ENCODE measurements at places on chromosomes 2 and 18. TPM values are rescaled to one million over a fixed set of nuclear protein-coding genes. Genes with fewer than 3 reads are reported as not detected.

VWC2L gene
- not detected for total RNA-seq

CLEC4F gene
- total RNA-seq = not detected

CAPN14 gene
- total RNA-seq = 0.24 TPM

FAM124B gene
- total RNA-seq = not detected

PLCL1 gene
- 1.2 TPM for total RNA-seq

OSBPL6 gene
- total RNA-seq = 3.7 TPM

DNA sequence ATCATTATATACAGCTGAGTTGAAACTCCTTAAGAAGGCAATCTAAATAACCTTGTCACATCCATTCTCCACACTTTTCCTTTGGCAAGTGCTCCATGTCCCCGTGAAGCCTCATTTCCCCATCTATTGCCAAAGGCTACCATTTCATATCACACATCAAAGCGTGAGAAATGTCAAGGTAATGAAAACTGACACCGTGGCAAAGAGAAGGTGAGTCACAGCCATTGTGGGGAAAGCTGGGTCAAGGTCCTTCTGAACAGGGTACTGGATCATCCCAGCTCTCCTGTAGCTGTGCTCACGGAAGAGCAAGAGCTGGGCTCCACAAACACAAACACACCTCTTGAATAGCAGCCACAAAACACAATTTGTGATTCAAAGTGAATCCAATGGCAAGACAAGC is 58.2 kb upstream of the REG3G start:
- DNase-seq = no peak

GRCh38 chr2:208099682-208100470 is 24.4 kb downstream of the CRYGD start:
- no peak for DNase-seq

GRCh38 chr2:172710584-172711047 is 25.0 kb upstream of the RAPGEF4 start:
- DNase-seq = no peak

DNA sequence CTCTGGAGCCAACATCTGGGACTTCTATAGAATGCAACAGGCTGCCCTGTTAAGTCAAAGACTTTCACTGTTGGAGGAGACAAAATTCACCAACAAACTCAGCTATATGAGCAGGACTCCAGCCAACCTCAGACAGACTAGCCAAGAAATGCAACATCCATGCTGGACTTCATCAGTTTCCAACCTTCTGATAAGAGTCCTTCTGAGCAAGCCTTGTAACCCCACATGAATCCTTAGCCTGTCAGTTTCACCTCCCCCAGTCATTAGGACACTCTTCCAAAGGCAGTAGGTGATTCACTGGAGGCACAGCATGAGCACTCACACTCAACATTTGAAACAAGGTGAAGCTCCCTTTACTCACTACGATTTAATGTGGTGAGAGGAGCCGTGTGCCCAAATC is 5.8 kb downstream of the TBC1D8 start:
- DNase-seq = no peak

GRCh38 chr2:191245046-191245868 is at the start of gene MYO1B:
MYO1B (plus strand) TSS chr2:191245404; CDS start chr2:191276896, 31,492 bp downstream.
- DNase-seq = peak; percentile 87

- no peak for DNase-seq
Measured at GRCh38 chr2:16615246-16615645, 50.4 kb downstream of the CYRIA start.

DNA sequence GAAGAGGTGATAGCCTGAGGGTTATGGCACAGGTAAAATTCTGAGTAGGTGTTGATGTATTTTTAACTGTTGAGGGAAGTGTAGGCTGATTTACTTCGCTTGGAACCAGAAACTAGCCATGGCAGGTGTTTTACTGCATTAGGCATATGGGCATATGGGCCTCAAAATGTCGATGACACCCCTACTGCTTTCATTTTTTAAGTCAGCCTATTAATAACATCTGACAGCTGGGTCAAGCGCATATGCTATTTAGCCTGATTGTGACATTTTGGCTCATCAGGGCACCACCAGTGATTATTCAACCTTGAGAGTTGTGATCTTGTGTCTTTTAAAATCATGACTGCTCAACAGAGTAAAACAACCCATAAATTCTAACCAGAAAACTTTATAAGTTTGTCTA is 1396.9 kb upstream of the NXPH2 start:
- DNase-seq = no peak

DNA sequence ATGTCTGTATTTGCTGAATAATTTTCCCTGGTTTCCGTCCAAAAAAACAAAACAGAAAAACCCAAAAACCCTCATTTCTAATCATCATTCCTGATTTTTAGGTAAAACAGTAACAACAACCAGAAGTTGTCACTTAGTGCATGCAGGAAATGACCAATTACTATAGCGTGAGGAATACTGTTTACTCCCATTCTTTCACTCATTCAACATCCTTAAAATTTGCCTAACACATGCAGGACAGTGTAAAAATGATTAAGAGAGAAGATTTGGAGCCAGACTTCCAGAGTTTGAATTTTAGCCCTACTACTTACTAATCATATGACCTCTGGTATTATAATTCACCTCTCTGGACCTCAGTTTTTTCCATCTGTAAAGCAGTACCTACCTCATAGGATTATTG is 83.1 kb downstream of the FIGN start:
- DNase-seq = no peak

DNA sequence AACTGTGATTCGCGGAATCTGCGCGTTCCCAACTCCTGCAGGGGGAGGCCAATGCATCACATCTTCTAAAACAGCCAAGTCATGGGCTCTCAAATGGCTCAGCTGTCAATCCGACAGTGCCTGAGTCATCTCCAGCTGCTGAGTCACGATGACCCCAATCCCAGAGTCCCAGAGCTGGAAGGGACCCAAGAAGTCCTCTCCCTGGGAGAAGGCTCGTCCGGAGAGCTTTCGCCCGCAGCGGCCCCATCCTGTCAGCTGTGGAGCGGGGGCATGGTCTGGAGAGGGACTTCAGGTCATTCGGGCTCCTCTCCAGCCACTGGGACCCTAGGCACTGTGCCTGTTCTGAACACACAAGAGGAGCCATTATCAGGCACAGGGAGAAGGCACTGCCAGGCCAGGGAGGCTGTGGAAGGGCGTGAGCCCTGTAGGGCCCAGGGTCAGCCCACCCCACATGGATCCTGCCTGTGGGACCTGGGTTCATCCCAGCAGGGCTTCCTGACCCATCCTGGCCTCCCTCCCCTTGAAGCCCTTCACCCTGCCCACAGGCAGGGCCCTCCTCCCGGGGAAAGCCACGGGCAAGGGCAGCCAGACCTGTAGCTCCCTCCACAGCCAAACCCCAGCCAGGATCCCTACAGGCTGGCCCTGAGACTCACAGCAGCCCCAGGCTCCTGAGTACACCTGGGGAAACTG is 47.6 kb upstream of the GPC1 start:
- DNase-seq = peak; percentile 93

- no peak for DNase-seq
Measured at GRCh38 chr2:174473796-174474195, 13.0 kb downstream of the GPR155 start.

DNA sequence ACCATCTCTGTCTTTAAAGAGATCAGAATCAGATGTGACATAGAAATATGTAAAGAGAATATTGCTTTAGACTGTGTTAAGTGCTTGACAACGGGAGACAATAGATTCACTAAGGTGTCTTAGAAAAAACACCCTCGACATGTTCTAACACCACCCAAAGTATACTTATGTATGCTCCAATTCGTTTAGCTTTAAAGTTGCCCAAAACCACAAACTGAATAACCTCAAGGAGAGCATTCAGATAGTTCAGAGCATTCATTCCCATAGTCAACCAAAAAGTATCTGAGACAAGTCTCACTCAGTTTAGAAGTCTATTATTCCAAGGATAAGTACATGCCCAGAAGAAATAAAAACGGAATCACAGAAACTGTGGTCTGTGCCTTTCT is 96.4 kb downstream of the KYNU start:
- DNase-seq = no peak

- DNase-seq = peak; percentile 97
Measured at GRCh38 chr2:27380626-27381545, at the start of gene ZNF513. ZNF513 (minus strand) TSS chr2:27380734; CDS start chr2:27380526, 208 bp downstream.

DNA sequence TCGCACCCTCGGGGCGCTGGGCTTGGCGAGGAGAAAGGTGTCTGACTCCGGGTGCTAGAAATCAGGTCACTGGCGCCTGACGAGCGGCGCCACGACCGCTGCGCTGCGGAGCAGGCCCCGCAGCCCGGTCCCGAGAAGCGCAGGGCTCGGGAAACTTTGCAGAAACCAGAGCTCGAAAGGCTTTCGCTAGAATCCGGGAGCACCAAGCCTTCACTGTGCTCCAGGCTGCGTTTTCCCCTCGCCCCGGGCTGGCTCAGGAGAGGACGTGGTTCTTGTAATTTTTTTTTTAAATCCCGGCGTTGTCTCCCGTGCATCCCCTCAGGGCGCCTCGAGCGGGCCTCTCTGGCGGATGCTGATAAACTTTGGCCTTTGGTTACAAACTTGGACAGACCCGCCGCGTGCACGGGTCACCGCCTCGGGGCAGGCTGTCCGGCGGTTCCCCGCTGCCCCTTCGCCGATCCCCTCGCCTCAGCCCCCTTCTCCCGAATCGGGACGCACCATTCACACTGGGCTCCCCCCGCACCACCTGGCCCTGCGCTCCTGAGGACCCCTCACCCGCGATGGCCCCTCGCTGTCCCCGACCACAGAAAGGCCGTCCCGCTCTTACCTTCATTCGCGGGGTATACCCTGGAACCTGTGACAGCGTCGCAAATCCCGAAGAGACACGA is 419 bp downstream of the EPHA4 start:
- DNase-seq = no peak

DNA sequence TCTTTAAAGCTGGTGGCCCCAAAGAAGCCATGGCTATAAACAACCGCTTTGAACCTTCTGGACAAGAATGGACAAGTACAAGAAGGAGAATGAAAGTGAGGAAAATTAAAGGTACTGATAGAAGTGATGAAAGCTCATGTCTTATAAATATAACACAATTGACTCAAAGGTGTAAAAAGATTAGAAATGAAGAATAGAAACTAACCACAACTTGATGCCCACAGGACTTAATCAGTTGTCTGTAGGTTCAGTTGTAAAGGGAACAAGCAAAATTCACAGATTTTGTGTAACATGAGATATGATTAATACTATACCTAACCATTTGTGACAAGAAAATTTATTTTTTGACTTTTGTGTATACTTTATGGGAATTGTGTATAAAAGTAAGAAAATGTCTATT is 135.7 kb downstream of the NUP35 start:
- no peak for DNase-seq

- no peak for DNase-seq
Measured at GRCh38 chr2:24456599-24457556, 34.2 kb upstream of the NCOA1 start.

DNA sequence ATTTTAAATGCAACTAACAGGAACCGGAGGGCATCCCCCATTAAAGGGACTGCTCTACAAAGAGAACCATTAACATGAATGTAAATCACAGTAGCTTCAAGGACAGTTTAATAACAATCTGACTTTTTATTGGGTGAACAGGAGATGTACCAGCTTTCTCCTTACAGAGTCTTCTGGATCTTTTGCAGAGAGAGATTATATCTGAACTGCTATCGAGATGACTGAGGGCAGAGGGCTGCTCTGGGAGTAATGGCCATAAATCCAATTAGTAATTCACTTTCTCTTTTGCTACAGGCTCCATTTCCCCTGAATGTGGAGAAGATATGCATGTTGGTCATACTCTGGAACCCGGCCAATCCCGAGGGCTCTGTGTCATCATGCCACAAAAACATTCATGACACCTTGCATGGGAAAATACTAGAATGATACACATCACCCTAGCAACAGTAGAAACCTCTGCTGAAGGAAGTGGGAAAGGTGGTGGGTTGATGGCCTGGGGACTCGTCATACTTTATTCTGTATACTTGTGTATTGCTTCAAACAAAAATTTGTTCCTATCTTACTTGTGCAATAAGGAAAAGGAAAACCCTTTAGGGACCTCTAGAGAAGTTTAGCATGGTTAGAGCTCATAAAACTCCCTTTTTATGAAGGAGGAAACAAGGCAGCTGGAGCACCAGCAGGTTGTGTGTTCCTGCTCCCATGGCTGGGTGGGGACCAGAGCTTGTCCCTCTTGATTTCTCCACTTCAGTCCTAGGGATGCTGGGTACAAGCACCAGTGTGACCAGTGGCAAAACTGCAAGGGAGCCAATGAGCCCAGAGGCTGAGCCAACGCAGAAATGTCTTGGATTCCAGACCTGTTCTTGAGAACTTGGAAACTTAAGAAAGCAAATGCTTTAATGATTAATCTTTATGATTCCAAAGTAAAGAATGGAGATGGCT is 26.0 kb downstream of the CTAGE1 start:
- DNase-seq = no peak
